ENCODE measurements at places on chromosomes 12 and 14. TPM values are rescaled to one million over a fixed set of nuclear protein-coding genes. Genes with fewer than 3 reads are reported as not detected.

Gene SSTR1
- polyA plus RNA-seq: 0.11 TPM

Gene LRP6
- 27.5 TPM for polyA plus RNA-seq

Gene TMEM132D
- polyA plus RNA-seq: 1.1 TPM

Gene ESPL1
- polyA plus RNA-seq: 5.5 TPM

Gene WDR20
- 26.4 TPM for polyA plus RNA-seq

Gene RFX4
- 0.11 TPM for polyA plus RNA-seq

Gene RPGRIP1
- 0.58 TPM for polyA plus RNA-seq

Gene MIP
- polyA plus RNA-seq: 0.19 TPM

Gene CEBPE
- polyA plus RNA-seq: 0.16 TPM

Gene LRRC10
- polyA plus RNA-seq: not detected

Gene TMEM119
- 68.7 TPM for polyA plus RNA-seq

DNA sequence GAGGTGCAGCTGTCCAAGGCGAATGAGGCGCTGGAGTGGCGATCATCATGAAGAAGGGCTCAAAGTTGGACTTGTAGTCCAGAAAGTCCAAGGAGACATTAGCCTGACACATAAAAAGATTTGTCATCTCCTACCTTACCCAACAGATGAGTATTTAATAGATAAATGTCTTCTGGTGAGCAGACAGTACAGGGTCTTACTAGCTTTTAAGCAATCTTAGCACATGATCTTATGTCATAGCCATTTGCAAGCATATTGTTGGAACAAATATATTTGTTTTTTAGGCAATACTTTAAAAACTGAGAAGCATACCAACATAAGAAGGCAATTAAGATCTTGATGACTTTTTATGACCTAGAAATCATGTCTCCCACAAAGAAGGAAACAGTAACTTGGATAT, 16.0 kb downstream of the GNS start:
- no peak for DNase-seq

GRCh38 chr12:12010277-12011039, 60.3 kb upstream of the BCL2L14 start:
- DNase-seq: peak; percentile 85

GRCh38 chr12:94495445-94496115, 35.9 kb upstream of the CEP83 start:
- peak; percentile 78 for DNase-seq

- DNase-seq: no peak
Observed at GRCh38 chr14:24189059-24189375, 401 bp upstream of the IPO4 start.

DNA sequence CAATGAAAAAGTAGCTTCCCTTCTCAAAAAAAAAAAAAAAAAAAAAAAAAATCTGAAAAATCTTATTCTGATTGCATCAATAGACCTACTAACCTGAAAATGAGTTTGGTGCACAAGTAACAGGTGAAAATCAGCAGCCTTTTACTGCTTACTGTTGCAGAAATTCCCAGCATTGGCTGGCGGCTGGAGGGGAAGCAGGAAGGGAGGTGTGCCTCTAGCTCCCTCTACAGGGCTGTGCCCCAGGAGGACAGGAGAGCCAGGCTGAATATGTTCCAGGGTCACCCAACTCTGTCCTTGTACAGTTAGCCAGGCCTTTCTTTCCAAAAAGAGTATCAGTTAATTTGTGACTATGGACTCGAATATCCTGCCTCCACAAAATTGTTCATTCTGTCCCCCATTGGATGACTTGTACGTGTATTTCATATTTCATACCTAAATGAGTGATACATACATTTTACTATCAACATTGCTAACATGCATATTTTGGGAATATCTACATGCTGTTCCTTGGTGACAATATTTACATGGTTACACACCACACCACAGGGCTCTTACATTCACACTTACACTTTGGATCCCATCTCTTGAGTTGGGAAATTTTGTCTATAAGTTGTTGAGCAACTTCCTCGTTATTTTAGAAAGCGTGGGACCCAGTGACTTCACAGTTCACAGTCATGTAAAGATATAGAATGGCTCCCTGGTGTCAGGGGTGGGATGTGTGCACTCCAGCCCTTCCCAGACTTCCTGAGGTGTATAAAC, 124.8 kb downstream of the SAMD4A start:
- DNase-seq: peak; percentile 84

DNA sequence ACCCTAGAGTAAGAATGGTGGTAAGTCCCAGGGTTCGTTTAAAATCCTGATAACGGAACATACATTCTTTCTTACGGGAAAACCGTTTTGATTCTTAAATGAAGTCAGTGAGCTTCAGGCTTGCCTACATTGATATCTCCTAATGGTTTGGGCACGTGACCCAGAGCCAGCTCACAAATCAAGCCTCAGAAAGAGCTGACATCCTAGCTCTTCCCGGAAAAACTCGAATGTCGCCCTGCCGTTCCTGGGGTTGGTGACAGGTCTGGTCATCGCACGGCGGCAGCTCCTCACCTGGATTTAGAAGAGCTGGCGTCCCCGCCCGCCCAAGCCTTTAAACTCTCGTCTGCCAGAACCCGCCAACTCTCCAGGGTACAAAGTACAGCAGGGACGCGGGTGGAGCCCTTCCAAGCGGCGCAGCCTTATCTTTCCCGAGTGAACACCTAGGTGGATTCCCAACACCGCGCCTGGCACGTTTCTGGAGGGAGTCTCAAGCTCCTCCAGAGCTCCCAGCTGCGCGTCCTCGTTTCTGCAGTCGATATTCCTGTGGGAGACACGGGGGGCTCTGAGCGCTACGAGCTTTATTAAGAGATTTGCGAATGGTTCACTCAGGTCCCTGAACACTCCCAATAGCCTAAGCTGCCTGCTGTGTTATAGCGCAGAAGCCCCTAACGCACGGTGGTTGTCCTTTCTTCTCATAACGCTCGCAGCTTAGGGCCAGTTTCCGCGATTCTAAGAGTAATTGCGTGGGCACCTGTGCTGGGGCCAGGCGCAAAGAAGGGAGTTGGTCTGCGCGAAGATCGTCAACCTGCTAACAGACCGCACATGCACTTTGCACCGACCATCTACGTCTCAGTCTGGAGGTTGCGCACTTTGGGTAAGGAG, at the start of gene SSTR1:
TSS of gene SSTR1 (plus strand) at position 169 of the 882 bp plus-strand sequence. CDS start 1,486 bp downstream, outside the sequence.
- no peak for DNase-seq

DNA sequence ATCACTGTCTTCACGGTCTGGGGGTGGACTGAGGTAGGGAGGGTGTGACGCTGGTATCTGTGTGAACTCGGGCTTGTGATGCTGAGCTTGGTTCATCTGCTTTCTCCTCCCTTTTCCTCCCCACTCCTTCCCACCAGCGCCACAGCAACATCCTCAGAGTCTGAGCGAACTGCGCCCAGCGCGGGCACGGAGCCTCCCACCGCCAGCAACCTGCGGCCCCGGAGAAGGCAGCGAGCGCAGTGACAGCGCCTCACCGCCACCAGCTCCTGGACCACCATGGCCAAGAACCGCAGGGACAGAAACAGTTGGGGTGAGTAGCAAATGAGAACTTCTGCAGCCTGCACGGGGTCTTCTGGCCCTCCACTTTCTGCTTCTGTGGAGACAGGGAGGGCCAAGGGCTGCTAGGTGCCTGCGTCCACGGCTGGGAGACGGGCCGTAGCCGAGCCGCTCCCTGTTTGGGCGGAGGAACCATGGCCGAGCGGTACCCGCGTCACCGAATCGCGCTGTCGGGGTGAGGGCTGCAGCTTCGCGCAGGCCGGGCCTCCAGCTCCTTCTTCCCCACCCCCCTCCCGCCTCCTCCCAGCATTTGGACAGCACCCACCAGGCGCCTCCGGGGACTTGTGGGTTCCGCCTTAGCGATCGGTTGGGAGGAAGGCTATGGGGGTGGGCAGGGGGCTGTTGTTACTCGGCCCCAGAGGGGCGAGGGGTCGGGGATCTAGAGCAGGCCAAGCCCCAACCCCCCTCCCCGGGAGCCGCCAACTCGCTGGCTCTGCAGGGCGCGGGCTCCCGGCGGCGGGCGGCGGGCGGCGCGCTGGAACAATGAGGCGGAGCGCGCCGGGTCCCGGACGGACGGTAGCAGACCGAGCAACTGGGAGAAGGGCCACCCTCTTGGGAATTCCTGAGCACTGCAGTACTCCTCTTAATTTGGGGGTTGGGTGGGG, at the start of gene ATL1:
TSS of gene ATL1 (plus strand) at position 156 of the 941 bp plus-strand sequence. CDS start at position 277, 121 bp downstream.
- DNase-seq: peak; percentile 92

GRCh38 chr12:124608450-124608870, 41.0 kb upstream of the NCOR2 start:
- no peak for DNase-seq

GRCh38 chr14:80862983-80863382, 78.6 kb downstream of the CEP128 start:
- DNase-seq: no peak

- DNase-seq: no peak
Observed at GRCh38 chr12:86233126-86233525, 23.1 kb downstream of the MGAT4C start.

- DNase-seq: peak; percentile 32
Observed at GRCh38 chr14:46250113-46250703, 401.4 kb downstream of the RPL10L start.

GRCh38 chr12:67472539-67472938, 176.0 kb upstream of the DYRK2 start:
- DNase-seq: peak; percentile 85

DNA sequence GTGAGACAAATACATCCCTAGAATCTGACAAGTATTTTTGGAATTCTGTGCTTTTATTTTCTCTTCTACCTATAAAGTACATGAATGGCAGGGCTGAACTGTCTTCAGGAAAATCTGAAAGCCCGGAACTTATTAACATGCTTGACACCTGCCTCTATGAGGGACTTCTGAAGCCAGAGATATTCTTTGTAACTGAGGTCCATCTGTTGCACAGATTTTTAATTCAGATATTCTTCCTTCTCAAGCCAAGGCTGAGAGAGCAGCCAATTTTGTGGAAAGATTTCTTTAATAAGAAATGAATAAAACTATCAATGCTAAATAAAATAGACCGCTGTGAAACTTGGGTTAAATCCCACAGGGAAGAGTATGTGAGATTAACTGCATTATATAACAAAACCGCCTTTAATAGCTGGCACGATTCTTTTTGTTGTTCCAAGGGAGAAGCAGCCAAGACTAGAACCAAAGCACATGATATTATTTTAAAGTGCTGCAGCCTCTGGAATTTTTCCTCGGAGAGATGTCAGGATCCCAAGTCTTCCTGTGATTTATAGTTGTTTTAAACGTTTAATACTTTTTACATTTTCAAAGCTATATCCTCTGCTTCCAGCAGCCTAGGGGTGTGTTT, 148.9 kb downstream of the CRADD start:
- peak; percentile 97 for DNase-seq

GRCh38 chr12:27593266-27593665, 69.3 kb downstream of the PPFIBP1 start:
- no peak for DNase-seq

GRCh38 chr14:22329371-22329770, 259.7 kb downstream of the DAD1 start:
- DNase-seq: no peak

DNA sequence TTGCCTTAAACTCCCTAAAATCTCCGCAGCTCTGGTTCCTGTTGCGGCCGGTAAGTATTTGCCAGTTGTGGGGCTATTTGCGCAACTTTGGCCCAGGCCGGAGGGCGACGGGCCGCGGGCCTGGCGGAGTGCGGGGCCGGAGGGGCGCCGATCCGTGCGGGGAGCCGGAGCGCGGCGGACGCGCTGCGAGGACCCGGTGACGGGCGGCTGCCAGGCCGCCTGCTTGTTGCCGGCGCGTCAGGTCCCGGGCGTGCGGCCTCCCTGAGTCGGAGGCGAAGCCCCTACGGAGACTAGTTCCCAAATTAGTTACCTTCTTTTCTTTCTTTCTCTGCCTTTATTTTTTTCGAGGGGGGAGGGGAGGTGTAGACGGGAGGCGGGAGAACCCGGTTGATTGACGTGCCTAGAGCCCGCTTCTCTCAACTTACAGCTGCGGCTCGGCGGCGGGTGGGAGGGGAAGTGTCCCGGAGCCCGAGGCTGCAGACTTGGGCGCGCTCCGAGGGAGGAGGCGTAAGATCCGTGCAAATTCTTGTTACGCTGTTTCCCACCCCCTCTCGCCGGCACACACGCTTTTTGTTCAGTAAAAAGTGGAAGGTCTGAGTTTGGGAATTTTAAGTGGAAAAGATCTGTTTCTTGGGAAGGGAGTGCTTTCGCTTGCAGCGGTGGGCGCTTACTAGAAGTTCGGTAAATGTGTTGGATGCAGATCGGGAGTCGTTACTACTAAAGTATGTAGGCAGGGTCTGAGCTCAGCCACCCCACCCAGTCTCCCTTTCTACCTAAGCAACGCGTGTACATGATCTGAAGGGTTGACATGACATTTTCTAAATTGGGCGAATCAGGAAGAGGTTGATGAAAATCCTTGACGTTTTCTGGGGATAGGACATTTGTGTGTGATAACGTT, 576 bp downstream of the ZBTB1 start:
- DNase-seq: peak; percentile 97

- no peak for DNase-seq
Observed at GRCh38 chr14:68910540-68910939, 68.6 kb downstream of the ACTN1 start.

- no peak for DNase-seq
Observed at GRCh38 chr14:102415671-102416070, 52.9 kb downstream of the TECPR2 start.

GRCh38 chr14:35390577-35391387, 13.8 kb downstream of the NFKBIA start:
- no peak for DNase-seq
